Activated T-helper 2 cell treated with anti-CD3 and anti-CD28 coated beads, Interferon-gamma antibody, Interleukin-2, Interleukin-4, amounts not matched to agents 10 μg/mL and 5 μg/mL and 100 μg/mL, durations not matched to agents 14 hours and 24 hours and 36 hours (primary cell): ENCODE measurements at places on chromosomes 2 and 18.

DNA sequence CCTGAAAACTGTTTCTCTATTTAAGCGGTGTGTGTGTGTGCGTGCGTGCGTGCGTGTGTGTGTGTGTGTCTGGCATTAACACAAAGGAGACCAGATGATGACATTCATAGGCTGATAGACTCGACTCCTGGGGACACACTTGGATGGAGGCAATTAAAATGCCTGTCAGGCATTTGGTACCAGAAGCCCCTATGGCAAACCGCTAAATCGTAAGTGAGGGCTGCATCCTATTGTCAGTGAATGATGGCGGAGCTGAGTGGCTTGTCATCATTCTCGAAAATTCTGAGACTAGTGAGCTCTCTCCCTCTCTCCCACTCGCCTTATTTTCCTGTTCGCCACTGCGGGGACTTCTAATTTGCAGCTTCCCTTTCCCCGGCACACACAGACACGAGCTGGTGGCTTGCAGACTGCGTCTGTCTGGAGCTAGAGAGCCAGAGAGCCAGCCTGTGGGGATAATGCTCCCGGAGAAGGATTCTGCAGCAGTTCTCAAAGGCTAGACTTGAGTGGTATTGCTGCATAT, 155.4 kb downstream of the MAP2 start:
- H3K4me3 ChIP-seq: peak overlapping the region; percentile 60
- peaks cover 2% of the 10 kb centered on the region for H3K4me1 ChIP-seq
- H3K27me3 ChIP-seq: peaks cover 5% of the 10 kb centered on the region
- no peaks in the 10 kb centered on the region for H3K36me3 ChIP-seq

DNA sequence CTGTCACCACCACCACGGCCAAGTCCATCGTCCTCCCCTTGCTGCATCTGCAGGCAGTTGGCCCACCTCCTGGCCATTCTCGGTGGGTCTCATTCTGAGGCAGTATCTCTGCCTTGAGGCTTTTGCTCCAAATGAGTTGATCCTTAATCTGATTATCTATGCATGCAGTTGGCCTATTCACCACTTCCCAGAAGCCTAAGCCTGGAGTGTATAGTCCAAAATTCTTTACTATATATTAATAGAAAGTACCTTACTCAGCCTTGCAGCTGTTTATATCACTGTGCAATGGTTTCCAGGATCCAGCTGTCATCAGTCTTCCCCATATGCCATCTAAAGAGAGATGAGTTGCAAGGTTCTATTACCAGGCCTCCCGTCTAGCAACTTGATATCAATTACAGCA, 292.4 kb downstream of the SS18 start:
- H3K27ac ChIP-seq: no peak overlapping the region
- DNase-seq: no peak
- H3K27me3 ChIP-seq: no peaks in the 10 kb centered on the region
- no peaks in the 10 kb centered on the region for H3K36me3 ChIP-seq
- no peaks in the 10 kb centered on the region for H3K4me1 ChIP-seq

DNA sequence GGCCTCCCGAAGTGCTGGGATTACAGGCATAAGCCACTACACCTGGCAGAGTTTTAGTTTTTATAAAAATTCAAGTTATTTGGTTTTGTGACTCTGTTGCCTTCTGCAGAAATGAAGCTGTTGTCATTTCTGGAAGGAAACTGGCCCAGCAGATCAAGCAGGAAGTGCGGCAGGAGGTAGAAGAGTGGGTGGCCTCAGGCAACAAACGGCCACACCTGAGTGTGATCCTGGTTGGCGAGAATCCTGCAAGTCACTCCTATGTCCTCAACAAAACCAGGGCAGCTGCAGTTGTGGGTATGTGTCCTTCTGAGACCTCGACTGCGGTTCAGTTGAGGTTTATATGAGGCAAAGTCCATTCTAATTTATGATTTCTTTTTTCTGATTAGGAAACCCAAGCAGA, 7.2 kb downstream of the MTHFD2 start:
- H3K27me3 ChIP-seq: no peaks in the 10 kb centered on the region
- H3K36me3 ChIP-seq: peaks cover 91% of the 10 kb centered on the region
- H3K4me1 ChIP-seq: peaks cover 62% of the 10 kb centered on the region
- peak; percentile 35 for DNase-seq

DNA sequence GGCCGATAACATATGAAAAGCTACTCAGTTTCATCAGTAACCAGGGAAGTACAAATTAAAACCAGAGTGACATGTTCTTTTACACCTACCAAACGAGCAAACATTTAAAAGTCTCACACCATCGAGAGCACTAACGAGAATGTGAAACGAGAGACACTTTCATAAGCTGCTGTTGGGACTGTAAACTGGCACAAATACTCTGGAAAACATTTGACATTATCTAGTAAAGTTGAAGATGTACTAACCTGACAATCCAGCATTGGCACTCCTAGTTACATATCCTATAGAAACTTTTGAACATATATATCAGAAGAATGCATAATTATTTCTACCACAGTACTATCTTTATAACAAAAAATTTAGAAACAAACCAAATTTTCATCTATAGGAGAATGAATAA, 28.1 kb downstream of the NBAS start:
- H3K4me1 ChIP-seq: no peaks in the 10 kb centered on the region
- DNase-seq: no peak
- H3K27me3 ChIP-seq: no peaks in the 10 kb centered on the region
- H3K36me3 ChIP-seq: peaks cover 41% of the 10 kb centered on the region
- H3K4me3 ChIP-seq: no peak overlapping the region
- H3K27ac ChIP-seq: no peak overlapping the region

DNA sequence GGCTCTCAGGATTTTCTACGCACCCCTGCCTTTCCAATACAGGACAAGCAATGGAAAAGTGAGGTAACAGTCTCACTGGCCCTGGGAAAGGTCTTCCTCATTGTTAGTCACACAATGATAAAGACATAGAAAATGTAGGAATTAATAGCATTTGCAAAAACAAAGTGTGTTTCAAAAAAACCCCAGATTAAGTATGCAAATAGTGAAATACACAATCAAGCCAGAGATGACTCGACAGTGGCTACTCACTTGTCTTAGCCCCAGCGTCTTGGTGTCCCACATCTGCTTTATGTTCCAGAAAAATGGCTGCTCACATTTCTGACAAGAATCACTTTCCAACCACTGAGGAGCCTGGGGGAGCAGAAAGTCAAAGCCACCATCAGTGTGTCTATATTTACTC, 47.0 kb upstream of the AP1S3 start:
- peaks cover 10% of the 10 kb centered on the region for H3K4me1 ChIP-seq
- H3K4me3 ChIP-seq: no peak overlapping the region
- H3K36me3 ChIP-seq: peaks cover 67% of the 10 kb centered on the region

- H3K27ac ChIP-seq: no peak overlapping the region
- no peak overlapping the region for H3K4me3 ChIP-seq
- DNase-seq: no peak
- H3K4me1 ChIP-seq: peaks cover 50% of the 10 kb centered on the region
- peaks cover 3% of the 10 kb centered on the region for H3K36me3 ChIP-seq
These were observed 223.7 kb upstream of the SMAD7 start for GRCh38 chr18:49174478-49174877.

- no peak overlapping the region for H3K4me3 ChIP-seq
- H3K4me1 ChIP-seq: no peaks in the 10 kb centered on the region
- no peaks in the 10 kb centered on the region for H3K36me3 ChIP-seq
These were observed 31.7 kb upstream of the ITPRID2 start for GRCh38 chr2:181859803-181860202.

DNA sequence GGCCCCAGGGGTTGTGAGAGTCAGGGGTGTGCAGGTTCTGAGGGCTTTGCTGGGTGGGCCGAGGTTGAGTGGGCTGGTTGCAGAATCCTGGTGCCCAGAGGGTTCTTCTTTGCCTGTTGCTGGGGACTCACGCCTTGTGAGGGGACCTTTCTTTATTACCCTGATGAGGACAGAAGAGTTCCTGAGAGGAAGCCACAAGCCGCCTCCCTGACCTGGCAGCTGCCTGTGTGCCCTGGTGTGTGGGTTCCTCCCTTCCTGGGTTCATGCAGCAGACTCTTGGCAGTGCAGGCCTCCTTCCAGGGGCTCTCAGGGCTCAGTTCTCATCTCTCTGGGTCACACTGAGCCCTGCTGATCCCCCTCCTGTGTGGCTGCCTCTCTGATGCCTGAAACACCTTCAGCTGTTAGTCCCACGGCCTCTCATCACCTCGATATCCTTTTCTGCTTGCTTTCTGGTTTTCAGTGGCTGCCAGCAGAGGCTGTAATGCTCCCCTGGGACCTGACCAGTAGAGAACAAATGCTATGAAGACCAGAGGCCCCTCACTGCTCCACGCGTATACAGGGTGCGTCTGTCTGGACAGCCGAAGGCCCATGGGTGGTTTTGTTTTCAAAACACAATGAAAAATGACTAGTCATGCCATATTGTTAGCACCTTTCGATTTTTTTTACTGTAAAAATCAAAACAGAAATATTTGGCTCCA, 191.3 kb downstream of the AGAP1 start:
- H3K4me3 ChIP-seq: no peak overlapping the region
- no peaks in the 10 kb centered on the region for H3K4me1 ChIP-seq
- no peaks in the 10 kb centered on the region for H3K27me3 ChIP-seq
- no peak for DNase-seq
- H3K27ac ChIP-seq: no peak overlapping the region
- H3K36me3 ChIP-seq: no peaks in the 10 kb centered on the region

DNA sequence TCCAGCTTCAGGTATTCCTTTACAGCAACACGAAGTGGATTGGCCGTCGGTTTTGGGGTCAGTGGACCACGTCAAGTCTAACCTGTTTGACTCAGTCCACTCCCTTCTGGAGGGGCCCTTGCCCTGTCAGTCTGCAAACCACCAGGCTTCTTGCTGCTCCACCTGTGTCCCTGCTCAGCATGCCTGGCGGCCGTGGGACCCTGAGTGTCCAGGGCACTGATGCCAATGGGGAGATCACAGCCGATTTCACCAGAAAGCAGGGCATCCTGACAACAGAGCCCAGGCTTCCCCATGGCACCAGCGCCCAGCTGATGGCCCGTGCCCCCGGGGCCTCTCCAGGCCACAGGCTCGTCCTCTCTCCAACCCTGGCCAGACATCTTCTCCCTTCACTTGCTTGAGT, 41.2 kb upstream of the HS6ST1 start:
- no peak overlapping the region for H3K4me3 ChIP-seq
- H3K36me3 ChIP-seq: no peaks in the 10 kb centered on the region
- no peak overlapping the region for H3K27ac ChIP-seq
- peaks cover 2% of the 10 kb centered on the region for H3K27me3 ChIP-seq

GRCh38 chr2:46839045-46839444, 76.6 kb downstream of the MCFD2 start:
- no peak for DNase-seq
- no peaks in the 10 kb centered on the region for H3K4me1 ChIP-seq
- no peaks in the 10 kb centered on the region for H3K36me3 ChIP-seq
- H3K27me3 ChIP-seq: peaks cover 4% of the 10 kb centered on the region

- H3K36me3 ChIP-seq: peaks cover 4% of the 10 kb centered on the region
- H3K4me3 ChIP-seq: no peak overlapping the region
- H3K4me1 ChIP-seq: peaks cover 15% of the 10 kb centered on the region
- no peak for DNase-seq
- H3K27me3 ChIP-seq: no peaks in the 10 kb centered on the region
These were observed 122.9 kb downstream of the LCLAT1 start for GRCh38 chr2:30569946-30570345.

- DNase-seq: no peak
- H3K27me3 ChIP-seq: peaks cover 18% of the 10 kb centered on the region
- no peak overlapping the region for H3K4me3 ChIP-seq
These were observed 11.6 kb upstream of the BOK start for GRCh38 chr2:241546771-241547498.

DNA sequence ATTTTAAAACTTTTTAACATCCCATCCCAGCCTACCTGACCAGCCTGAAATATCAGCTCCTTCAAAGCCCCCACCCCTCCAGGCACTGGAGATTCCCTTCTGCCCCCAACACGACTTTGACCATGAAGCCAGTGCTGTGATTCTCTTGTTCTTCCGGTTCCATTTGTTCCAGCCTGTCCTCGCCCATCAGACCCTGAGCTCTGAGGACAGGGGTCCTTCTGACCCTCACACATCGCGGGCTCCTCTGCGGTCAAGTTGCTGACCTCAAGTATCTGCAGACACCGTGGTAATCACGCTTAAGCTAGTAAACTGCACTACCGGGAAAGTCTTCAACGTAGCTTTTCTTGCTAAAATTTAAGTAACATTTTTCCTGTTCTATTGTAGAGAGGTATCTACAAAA, 282.2 kb upstream of the SALL3 start:
- no peaks in the 10 kb centered on the region for H3K27me3 ChIP-seq
- H3K4me1 ChIP-seq: no peaks in the 10 kb centered on the region
- no peaks in the 10 kb centered on the region for H3K36me3 ChIP-seq
- no peak for DNase-seq
- H3K27ac ChIP-seq: no peak overlapping the region
- no peak overlapping the region for H3K4me3 ChIP-seq

- no peaks in the 10 kb centered on the region for H3K27me3 ChIP-seq
- no peak overlapping the region for H3K4me3 ChIP-seq
- H3K36me3 ChIP-seq: no peaks in the 10 kb centered on the region
- no peak overlapping the region for H3K27ac ChIP-seq
- DNase-seq: no peak
- no peaks in the 10 kb centered on the region for H3K4me1 ChIP-seq
These were observed 115.4 kb downstream of the CCDC85A start for GRCh38 chr2:56299171-56299691.

DNA sequence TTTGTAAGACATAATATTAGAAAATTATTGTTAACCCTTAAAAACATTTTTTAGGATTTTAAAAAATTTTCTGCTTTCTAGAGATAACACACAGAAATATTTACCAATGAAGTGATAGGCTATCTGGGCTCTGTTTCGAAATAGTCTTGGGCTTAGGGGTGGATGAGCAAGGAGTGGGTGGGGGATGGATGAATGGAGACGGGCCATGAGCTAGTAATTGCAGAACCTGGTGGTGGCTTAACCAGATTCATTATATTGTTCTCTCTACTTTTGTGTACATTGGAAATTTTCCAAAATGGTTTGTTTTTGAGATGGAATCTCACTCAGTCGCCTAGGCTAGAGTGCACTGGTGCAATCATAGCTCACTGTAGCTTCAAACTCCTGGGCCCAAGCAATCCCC, 89.6 kb downstream of the TCF7L1 start:
- no peaks in the 10 kb centered on the region for H3K36me3 ChIP-seq
- no peak overlapping the region for H3K4me3 ChIP-seq
- no peaks in the 10 kb centered on the region for H3K4me1 ChIP-seq
- no peak for DNase-seq
- peaks cover 20% of the 10 kb centered on the region for H3K27me3 ChIP-seq

GRCh38 chr2:223832241-223832903, 5.0 kb downstream of the AP1S3 start:
- H3K4me1 ChIP-seq: peaks cover 17% of the 10 kb centered on the region
- DNase-seq: no peak
